Left lobe of liver (tissue), 2 donors: ENCODE measurements at places on chromosomes 6 and 20.

- DNase-seq, result no peak
Observed at GRCh38 chr6:32658268-32658897, 8.1 kb downstream of the HLA-DQB1 start.

DNA sequence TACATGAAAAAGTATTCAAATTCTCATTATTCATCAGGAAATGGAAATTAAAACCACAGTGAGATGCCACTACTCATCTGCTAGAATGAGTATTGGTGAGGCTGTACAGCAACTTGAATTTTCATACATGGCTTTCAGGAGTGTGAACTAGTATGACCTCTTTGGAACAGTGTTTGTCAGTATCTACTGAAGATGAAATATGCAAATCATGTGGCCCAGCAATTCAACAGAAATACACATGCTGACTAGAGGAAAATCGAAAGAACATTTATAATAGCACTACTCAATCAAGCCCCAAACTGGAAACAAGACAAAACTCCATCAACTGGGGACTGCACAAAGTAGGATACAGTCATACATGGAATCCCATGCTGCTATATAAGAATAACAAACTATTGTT lies 102.2 kb downstream of the DCDC2 start:
- no peak for DNase-seq

DNA sequence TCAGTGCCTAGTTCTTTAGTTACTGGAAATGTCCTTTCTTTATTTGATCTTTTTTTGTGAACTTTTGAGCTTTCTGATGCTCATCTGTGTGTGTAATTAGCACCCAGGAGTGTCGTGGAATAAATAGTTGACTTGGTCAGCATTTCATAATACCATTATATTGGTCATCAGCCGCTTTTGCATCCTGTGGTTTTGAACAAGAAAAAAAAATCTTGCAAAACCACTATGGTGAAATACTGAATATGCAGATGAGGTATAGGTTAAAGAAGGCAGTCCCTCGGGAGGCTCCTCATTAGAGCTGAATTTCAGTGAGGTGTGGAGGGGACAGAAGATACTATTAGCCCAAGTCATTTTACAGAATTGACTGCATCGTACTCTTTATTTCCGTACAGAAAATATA lies 90.1 kb downstream of the FOXO3 start:
- DNase-seq, result no peak

DNA sequence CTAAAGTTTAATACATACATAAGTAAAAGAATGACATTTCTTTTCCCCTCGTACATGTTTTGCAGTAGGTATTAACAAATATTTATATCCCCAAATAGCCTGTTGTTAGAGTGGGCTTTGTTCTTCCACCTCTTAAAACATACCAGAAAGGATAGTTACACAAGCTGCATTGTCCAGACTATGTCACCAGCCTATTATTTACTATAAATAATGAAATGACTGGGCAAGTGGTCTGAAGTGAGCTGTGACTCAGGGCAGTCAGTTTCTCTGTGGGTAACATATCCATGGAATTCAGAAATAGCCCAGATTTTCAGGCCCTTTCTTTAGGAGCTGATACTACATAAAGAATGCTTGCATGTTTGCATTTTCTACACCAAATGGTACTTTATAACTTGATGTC lies 60.1 kb downstream of the FUT9 start:
- no peak for DNase-seq

- DNase-seq, result no peak
Observed at GRCh38 chr6:14001329-14002012, 76.7 kb downstream of the RNF182 start.

DNA sequence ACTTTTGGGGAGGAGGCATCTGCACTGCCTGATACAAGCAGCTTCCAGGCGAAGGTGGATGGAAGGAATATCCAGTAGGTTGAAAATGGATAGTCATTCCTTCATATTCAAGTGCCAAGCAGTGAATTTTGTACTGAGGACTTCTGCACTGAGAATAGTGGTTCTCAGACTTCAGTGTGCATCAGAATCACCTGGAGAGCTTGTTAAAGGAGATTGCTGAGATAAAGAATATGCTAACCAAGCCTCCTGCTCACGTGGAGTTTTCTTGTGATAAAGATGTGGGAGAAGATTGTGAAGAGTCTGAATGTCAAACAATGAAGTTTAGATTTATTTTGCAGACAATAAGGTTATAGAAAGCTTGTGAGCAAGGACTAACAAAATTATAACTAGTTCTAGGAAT lies 97.8 kb downstream of the HFE start:
- no peak for DNase-seq

DNA sequence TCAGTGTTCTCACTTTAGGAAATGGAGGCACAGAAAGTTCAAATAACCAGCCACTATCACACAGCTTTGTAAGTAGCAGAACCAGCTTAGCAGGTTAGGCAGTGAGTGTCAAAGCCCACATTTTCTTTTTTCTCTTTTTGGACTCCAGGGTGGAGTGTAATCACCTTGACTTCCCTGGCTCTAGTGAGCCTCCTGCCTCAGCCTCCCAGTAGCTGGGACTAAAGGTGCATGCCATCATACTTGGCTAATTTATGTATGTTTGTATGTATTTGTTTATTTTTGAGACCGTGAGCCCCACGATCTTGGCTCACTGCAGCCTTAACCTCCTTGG lies 7.8 kb upstream of the NCOA3 start:
- no peak for DNase-seq

DNA sequence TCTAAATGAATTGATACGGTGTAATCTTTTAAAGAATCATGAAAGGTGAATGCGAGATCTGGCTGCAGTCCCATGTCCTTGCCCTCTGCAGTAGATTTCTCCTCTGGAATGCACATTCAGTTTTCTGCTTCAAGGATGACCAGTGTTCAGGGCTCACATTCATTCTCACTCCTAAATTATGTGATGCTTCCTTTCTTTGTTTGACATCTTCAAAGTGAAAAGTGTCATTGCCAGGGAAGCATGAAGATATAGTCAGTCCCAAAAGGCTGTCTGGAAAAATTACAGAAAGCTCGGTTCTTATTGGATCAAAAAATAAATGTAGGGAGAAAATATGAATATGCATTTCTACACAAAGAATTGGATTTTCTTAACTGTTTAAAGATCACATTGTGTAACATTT lies 395.6 kb downstream of the NKAIN2 start:
- no peak for DNase-seq

- DNase-seq, result no peak
Observed at GRCh38 chr6:134182528-134182927, 130.1 kb upstream of the SLC2A12 start.

- DNase-seq, result no peak
Observed at GRCh38 chr20:10502098-10502526, 67.0 kb downstream of the SLX4IP start.

GRCh38 chr6:136404627-136405419 lies 115.2 kb upstream of the BCLAF1 start:
- no peak for DNase-seq

- DNase-seq, result no peak
Observed at GRCh38 chr6:14458669-14459266, 341.2 kb downstream of the CD83 start.

GRCh38 chr6:39282774-39283173 lies 31.4 kb downstream of the KCNK17 start:
- DNase-seq, result no peak

- DNase-seq, result no peak
Observed at GRCh38 chr20:47818996-47819609, 33.8 kb upstream of the SULF2 start.

DNA sequence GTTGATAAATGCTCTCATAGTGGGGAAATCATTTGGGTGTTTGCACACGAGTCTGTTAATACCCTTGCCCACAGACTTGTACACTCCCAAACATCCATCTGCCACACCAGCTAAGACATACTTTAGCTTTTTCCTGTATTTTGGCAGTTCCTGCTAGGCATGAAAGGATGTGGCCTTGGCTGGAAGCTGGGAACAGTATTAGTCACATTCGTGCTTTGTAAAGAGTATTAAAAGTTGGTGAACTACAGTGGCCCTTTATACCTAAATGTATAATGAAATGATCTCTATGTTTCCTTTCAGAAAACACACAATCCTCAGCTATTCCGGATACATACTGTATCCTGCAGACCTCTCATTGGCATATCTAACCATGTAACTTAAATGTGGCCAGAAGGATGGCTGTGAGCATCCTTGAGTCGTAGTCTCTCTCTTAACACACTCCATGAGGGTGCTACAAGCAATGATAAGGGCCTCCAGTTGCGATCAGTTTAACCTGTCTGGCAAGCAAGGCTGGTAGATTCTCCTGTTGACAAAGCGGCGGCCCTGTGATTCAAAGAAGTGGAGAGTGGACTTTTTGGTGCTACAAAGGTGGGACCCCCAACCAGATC lies 1.5 kb downstream of the LEMD2 start:
- DNase-seq, result no peak

GRCh38 chr6:169843991-169844390 lies 92.6 kb downstream of the ERMARD start:
- peak; percentile 10 for DNase-seq

DNA sequence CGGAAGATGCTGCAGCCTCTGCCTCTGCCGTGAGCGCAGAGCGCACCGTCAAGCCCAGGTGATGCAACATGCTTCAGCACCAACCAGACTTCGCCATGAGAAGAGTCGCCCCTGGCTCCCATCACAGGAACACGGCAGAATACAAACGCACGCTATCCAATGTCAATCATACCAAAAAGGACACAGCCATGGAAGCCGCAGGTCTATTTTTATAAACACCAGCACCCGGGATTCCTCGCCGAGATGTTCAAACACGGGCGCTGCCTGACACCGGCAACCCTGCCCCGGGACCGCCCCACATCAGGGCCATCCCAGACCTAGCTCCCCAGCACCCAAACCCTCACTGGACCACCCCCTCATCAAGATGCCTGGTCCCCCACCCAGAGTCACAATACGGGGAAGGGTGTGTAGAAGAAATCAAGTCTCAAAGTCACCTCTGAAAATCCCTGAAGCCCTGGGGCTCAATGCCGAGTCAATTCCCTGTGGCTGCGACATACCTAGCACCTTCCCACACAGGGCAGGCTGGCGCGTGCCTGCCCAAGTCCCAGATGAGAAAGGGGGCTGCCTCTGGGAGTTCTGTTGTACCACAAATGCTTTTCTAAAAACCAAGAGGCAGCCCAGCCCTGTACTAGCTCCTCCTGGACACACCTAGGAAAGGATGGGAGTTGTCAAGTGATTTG lies 17.9 kb downstream of the TAF4 start:
- DNase-seq, result no peak

DNA sequence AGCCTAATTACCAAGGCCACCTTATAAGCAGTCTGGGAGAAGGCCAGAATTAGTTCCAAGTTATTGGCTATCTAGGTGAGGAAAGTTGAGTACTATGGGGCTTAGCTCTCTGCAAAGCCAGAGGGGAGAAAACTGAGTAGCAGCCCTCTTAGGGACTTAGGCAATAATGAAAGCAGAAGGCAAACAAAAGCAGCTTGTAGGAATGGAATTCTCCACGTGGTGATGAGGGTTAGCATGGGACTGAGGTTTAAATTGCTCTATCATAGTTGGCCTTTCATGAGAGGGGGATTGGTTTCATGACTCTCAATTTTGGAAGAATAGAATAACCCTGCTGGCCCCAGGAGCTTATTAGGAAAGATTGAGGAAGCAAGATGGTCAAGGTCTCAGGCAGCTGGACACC lies 7.0 kb upstream of the UBE2J1 start:
- DNase-seq, result no peak
